Effector CD4-positive, alpha-beta T cell (primary cell): ENCODE measurements at places on chromosomes 3 and 15.

GRCh38 chr3:71546821-71547220, 36.7 kb downstream of the FOXP1 start:
- DNase-seq: no peak

DNA sequence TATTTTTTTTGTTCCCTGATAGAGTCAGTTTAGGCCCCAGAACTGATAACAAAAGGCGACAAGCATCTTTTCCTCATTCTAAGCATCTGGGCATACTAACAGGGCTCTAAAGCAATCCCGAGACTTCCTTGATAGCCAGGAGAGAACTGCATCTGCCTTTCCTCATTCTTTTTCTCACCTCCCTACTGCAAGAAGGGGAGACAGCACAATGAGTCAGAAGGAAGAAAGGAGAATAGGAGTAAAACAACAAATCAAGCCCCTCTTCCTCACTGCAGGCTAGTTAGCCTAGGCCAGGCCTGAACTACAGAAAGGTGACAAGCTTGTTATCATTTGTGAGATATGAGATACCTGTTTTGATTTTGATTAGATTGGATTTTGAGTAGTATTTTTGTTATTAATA, 97.9 kb downstream of the NAALADL2 start:
- DNase-seq: no peak

DNA sequence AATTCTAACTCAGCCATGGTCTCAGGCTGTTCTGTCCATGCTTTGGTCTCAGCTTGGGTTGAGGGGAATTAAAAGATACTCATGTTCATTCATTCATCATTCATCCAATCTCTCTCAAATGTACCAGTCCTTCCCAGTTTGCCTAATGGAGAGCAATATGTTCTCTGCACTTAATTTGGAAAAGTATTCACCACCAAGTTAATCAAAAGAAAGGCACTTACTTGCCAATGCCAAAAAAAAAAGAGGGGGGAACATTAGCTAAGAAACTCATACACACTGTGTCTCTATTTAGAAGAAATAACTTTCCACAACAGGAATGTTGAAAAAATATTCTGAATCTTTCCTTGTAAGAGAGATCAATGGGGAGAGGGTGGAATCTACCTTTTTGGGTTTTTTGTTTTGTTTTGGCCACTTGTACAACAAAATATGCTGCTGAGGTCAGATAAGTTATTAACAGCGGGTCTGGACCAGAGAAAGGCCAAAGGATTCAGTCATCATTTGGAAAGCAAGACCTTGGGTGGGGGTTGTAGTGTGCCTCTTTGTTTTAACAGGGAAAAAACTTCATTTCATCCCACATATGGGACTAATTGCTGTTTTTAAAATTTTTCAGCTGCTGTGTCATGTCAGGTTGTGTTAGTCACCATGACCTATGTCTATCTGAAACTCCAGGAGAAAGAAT, 152.3 kb downstream of the FBN1 start:
- no peak for DNase-seq

- DNase-seq: no peak
Observed at GRCh38 chr15:47548986-47549385, 168.3 kb upstream of the SEMA6D start.

GRCh38 chr3:177807150-177807875, 610.0 kb upstream of the TBL1XR1 start:
- DNase-seq: no peak

DNA sequence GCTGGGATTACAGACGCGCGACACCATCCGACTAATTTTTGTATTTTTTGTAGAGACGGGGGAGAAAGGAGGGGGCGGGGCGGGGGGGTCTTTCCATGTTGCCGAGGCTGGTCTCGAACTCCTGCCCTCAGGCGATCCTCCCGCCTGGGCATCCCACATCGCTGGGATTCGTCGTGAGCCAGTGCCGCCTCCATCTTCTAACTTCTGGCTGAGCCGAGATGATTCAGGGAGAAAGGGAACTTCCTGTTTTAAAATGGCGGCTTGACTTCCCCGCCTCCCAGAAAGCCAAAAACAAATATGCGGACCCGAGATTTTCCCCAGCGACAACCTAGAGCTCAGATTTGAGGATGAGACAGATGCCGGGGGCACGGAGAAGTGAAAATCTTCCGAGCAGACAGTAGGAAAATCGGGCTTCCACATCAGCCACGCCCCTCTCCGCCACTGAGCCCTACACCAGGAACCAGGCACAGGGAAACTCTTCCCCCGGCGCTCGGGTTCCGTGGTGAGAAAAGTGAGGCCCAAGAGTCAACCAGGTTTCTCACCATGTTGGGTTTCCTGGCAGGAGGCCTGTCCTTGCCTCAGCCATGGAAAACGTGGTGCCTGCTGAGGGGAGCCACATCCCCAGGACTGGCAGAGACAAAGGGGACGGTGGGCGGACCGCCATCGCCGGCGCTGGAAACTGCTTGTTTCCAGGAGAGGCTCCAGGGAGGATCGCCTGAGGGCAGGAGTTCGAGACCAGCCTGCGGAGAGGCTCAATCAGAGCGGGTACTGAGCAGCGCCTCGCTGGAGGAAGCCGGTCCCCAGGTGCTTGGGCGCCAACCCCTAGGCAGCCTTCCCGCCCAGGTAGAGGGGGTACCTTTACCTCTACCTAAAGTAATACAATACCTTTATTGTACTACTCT, 18.7 kb downstream of the CHST14 start:
- no peak for DNase-seq

DNA sequence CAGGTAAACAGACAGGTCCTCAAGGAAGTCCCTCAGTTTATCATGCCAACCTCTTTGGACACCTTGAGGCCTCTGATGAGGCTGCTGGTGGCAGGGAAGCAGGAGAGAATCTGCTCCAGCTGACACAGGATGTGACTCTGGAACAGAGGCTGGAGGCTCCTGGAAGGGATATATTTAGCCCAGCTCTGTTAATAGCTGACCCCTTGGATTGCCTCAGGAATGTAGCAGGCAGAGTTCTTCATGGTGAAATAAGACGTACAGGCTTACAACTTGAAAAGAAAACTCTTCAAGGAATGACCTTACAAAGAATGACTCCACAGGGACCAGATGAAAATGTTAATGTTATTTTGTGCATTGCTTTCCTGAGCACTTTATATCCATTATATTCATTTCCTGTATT, 90.5 kb downstream of the AQP9 start:
- no peak for DNase-seq

DNA sequence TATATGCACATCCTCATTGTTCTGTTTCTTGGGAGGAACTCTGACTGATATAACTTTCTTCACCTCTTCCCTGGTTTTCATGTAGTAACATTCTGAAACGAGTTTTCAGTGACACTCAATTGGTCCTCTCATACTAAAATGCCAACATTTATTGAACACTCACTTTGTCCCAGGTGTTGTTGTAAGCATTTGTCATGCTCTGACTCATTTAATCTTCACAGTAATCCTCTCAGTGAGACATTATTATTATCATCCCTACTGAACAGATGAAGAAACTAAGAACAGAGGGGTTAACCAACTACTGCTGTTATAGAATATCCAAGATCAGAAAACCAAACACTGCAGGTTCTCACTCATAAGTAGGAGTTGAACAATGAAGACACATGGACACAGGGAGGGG, 94.1 kb upstream of the MRPL3 start:
- DNase-seq: no peak

- no peak for DNase-seq
Observed at GRCh38 chr3:175495331-175495730, 636.2 kb downstream of the NAALADL2 start.

DNA sequence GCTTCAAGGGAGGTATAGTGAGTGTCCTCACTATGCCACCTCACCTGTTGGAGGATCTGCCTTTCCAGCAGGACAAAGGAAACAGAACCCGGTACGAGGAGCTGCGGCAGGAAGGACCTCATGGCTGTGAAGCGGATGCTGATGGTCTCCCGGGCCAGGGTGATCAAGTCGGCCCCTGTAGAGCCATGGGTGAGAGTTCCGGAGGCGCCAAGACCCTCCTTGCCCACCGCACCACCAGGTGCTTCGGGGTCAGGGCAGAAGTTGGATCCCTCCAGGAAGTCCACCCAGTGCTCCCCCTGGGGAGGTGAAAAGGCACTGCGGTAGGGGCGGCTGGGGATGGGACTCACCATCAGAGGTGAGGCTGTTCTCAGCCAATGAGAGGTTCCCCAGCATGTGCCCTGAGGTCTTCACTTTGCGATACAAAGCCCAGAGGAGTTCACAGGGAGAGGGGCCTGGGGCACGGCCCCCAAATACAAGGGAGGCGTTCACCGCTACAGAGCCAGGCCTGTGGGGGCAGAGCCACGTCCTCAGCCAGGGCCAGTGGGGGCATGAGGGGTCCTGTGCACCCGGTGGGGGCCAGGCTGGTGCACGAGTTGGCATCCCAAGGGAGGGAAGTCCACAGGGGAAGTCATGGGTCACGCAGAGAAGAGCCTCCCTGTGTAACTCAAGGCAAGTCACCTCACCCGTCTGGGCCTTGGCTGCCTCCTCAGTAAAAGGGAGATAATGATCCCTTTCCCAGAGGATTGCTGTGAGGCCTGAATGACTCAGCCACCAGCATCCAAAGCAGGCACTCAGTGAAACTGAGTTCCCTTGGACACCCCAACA, 27.7 kb downstream of the C15orf39 start:
- DNase-seq: no peak

GRCh38 chr15:49888323-49888693, 230.7 kb downstream of the ATP8B4 start:
- no peak for DNase-seq

DNA sequence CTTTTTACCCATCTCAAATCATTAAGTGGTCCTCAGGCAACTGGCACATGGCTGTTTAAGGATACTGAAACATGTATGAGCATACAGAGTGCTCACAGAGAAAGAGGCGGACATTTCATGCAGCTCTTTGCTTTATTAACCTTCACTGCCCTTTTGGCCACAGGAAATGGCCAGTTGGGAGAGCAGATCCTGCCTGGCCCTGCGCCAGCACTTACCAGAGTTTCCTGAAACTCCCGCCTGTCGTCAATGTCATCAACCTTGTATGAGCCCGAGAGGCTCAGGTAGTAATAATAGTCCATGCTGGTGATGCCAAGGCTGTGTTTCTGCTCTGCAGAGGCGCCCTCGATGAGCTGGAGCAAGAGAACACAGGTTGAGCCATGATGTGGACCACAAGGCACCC, 17.8 kb downstream of the LDHAL6B start:
- DNase-seq: no peak

- no peak for DNase-seq
Observed at GRCh38 chr3:116267116-116267515, 178.2 kb downstream of the LSAMP start.

- DNase-seq: no peak
Observed at GRCh38 chr3:77685713-77686112, 645.8 kb downstream of the ROBO2 start.

- no peak for DNase-seq
Observed at GRCh38 chr3:133208184-133208583, 170.0 kb downstream of the TMEM108 start.

DNA sequence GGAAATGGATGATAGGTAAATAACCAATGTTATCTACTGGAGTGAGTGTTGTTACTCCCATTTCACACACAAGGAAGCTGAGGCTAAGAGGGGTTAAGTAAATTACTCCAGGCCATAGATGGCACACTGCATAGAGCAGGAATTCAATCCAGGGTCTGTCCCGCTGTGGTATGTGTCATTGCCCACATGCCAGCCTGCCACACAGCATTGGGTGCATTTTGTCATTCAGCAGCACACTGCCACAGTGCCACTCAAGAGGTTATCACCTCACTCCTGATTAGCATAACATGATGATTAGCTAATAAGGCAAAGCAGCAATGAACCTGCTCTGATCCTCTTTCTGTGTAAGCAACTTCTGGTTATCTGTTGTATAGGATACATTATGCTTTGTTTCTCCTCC, 157.4 kb upstream of the CTNNB1 start:
- no peak for DNase-seq

DNA sequence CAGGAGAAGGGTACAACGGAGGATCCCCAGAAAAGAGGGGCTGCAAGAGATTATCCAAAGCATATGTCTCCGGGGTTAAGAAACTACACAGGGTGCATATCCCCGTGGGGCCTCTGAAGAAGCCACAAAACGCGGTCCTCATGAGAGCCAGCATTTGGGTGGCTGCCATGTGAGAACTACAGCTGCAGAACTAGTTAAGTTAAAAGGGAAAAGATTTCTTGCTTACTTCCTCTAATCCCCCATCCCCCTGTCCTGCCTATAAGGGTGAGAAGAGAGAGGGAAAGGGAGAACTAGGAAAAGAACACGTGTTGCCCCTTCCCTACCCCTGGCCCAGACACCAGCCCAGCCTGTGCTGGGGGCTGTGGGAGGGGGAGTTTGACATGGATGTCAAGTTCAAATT, 70.4 kb upstream of the PCSK6 start:
- no peak for DNase-seq

DNA sequence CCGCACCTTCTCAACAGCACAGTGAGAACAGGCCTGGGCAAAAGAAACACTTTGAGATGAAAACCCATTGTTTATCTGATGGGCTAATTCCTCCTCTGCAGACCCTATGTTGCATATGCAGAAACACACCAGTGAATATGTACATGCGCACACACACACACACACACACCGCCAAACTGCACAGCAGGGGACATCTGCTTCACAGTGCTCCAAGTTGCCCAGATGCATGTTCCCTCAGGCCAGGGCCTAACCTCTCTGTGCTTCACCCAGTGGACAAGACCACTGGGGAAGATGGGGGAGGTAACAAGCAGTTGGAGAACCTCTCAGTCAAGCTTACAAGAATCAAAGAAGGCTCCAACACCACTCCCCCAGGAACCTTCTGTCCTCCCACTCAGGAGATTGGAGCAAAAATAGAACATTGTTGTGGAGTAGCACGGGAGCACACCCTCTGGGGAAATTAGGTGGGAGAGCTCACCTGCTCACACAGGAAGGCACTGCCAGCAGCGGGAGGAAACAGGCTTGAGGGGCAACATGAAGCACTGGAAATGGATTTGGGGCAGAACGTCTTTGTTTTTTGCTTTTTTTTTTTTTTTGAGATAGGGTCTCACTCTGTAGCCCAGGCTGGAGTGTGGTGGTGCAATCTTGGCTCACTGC, 13.0 kb downstream of the HCN4 start:
- no peak for DNase-seq

GRCh38 chr3:71456156-71456555, 127.4 kb downstream of the FOXP1 start:
- no peak for DNase-seq

DNA sequence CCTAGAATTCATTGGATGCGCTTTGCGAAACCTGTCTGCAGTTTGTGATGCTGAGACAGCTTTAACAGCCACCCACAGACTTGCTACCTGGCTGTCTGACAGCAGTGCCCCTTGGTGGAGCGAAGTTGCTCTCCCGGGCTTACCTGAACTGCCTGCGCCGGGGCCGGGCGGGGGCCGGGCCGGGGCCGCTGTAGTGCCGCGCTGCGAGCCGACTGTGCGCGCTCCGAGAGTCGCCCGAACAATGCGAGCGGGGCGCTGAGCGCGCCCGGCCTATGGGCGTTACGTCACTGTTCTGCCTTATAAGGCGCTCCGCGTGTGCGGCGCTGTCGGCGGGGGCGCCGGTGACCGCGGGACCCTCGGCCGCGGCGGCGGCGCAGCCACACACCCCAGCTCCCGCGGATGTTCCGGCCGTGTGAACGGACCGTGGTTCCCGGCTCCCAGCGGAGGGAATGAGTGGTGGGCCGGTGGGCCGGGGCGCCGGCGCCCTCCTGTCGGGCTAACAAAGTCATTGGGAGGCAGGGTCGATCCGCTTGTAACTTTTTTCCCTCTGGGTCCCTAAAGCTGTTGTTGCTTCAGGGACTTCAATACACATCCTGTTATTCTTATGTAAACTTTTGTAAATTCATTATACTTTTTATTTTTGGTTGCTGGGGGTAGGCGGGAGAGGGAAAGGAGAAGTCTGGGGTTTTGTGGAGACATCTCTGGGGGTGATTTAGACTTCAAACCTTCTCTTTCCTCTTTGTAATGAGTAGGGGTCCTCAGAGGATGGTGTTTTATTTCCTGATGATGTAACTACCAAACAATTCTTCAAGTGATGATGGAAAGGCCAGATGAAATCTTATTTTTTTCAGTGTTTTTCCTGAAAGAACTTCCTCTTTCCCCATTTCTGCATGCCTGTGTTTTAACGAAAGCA, 58.5 kb downstream of the CMSS1 start:
- peak; percentile 52 for DNase-seq
